ENCODE measurements at places on chromosomes 3 and 15.

DNA sequence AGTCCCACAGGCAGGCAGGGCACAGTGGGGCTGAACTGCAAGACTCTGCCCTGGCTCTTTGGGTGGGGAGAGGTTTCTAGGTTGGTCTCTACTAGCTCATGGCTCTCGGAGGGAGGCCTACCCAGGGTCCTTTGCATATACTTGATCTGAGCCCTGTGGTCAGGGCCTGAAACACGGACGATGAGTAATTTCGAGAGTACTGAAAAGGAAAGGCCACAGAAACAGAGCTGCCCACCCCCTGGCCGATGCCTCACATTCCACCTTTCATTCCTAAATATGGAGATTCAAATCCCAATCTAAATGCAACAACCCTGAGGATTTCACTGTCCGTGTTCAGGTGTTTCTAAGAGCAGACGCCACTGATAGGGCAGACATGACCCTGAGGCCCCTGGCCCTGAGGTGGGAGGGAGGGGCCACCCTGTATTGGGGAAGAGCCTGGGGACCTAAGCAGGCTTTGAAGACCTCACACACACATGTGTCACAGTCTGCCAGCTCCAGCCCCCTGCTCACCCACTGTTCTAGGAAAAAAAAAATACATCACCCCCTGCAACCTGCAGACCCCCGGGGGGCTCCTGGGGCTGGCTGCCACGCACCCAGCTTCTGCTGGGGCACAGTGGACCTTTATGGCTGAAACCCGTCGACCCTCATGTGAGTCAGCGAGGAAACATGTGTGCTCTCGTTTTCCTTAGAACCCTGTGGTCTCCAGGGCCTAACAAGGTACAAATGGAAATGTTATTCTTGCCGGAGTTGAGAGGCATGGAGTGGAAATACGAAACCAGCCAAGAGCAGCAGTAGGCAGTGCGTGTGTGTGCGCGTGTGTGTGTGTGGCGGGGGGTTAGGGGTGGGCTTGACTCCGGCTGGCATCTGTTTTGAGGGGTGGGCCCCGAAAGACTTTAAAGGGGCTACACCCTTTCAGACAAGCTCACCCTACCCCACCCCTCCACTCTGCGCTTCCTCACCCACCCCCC lies 112.7 kb downstream of the CHSY1 start:
- DNase-seq: no peak

DNA sequence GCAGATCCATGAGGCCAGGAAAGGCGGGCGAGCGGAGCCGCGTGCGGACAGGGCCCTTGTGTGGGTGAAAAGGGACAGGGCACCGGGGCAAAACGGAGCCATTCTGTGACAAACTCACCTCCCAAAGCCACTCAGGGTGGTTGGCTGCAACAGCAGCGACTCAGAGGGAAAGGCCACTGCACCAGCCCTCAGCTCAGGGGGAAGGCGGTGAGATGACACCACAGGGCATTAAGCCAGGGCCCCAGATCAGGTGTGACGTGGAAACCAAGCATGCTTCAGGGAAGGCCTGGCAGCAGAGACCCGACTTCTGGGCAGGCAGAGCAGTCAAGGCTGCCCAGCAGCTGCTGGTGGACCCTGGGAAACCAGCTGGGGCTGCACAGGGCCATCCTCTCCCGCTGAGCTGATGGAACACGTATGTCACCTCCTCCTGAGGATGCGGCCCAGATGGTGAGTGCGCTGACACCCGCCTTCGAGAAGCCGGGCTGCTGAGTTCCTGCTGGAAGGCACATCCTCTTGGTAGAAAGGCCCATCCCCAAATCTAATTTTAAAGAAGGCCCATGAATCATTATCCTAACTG lies 82.3 kb downstream of the CHSY1 start:
- no peak for DNase-seq

DNA sequence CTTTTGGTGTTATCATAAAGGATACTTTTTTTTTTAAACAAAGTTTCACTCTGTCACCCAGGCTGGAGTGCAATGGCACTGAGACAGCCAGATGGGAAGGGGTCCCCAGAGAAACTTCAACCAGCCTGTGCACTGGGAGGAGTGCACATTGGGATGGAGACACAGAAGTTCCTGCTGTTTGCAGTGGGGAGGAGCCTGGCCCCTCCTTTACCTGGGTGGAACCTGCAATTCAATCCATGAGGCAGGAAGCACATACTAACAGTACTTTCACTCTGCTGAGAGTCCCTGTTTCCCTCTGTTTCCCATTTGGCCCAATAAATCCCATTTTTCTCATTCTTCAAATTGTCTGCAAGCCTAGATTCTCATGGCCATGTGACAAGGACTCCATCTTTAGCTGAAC lies 42.3 kb upstream of the LHFPL4 start:
- DNase-seq: no peak

- peak; percentile 60 for DNase-seq
These were observed 228.2 kb upstream of the ZPLD1 start for GRCh38 chr3:102206511-102207031.

DNA sequence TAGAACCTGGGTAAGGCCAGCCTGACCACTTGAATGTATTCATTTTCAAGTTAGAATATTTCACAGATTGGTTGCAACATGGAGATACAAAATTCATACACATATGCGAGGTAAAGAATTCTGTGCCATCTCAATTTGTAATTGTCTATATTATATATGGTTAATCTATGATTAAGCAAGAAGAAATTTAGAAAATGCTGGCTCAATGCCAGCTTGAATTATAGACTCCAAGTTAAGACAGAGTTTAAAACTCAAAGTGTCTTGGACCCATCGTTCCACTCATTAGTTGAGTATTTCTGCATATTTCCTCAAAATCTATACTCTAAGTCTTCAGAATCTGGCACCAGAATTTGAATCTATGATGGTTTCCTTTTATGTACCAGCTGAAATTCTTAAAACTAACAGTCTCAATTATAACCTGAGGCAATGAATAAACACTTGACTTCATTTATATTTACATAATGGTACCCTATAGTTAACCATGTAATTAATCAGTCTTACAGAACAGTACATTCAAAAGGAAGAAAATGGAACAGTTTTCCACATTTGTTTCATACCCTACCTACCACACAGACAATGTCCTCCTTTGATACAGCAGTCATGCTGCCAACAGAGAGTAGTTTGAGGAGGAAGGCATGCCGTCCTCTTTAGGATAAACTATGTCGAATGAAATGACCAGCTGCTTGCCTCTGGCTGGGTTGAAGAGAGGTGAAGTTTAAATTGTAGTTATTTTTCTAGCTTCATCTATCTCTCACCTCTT lies 95.7 kb downstream of the CD47 start:
- no peak for DNase-seq

GRCh38 chr3:133404920-133405319 lies 5.1 kb downstream of the BFSP2 start:
- no peak for DNase-seq

DNA sequence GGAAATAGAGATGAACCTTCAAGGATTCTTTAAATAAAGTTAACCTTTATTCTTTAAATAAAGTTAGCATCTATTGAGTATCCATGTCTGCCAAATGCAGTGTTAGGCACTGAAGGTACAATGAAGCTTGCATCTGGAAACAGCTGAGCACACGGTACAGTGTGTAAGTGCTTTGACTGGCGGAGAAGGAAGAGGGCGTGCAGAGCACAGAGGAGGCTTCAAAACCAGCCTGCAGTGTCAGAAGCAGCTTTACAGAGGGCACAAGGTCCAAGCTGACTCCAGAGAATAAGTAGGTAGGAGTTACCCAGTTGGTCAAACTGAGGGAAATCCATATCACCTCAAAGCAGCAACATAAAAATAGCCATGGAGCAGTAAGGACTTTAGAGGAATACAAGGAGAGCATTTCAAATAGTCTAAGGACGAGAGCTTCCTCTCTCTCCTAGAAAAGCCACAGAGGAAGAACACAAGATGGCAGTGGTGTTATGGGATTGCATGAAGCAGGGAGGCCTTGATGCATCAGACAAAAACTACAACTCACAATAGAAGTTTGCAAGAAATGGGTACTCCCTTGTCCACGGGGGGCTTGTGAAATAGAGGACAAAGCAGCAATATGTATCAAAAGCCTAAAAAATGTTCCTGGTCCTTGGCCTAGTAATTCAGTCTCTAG lies 60.3 kb upstream of the PPP2R3A start:
- no peak for DNase-seq

DNA sequence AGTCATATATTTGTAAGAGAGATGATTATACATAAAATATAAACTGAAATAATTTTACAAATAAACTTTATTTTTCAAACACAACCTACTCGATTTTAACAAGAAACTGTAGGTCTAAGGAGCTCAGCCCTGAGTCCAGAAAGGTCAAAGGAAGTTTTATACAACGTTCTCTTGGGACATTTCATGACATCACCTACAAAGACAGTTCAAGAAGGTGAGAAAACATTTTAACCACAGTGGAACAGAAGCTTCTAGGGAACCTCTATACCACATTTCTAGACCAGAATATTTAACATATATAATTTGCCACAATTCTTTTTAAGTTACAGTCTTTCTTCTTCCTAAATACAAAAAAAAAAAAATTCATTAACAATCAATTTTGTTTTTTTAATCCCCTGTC lies 40.1 kb downstream of the CBLB start:
- DNase-seq: no peak

DNA sequence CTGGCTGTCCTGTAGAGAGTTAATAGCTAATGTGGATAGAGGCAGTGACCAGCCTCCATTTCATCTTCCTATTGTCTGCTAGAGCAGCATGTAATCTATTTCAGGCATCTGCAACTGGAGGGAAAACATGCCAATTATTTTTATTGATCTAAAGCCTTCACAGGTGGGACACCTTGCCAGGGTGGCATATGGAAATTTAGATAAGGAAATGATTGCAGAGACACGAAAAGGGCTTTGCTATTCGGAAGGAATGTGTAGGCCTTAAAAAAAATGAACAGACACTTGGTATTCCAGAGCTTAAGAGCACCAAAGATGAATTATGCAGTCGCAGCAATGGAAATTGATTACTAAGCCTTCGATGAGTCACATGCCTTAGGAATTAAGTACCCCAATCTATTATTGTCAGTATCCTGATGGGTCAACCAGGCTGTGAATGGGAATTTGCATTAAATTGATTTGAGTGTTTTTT lies 454.7 kb downstream of the SQOR start:
- no peak for DNase-seq

DNA sequence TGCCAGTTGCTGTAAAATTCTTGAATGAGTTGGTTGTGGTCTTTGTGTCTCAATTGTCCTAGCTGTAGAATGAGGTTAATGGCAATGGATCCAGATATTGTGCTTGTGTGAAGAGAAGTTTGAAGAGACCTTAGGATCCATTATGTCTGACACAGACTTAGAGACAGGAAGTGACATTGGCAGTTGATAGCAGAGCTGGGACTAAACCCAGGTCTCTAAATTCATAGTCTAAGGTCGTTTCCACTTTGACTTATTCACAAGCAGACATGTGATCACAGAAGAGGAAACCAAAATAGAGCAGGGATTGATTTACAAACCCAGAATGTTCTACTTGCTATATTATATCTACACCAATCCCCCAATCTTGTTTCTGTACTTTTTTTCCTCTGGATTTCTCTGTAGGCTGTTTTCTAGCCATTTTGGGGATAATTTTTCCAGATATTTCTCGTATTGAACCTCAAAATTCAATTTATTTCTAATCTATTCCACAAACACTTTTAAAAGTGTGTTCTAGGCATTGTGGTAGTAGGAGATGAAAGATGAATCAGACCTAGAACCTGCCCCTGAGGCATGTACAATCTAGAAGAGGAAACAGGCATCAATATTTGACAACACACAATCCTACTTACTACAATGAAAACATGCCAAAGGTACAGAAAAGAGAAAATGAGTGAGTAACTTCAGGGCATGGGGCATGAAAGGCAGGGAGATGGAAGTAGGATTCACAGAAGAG lies 123.3 kb downstream of the NFKBIZ start:
- DNase-seq: no peak

DNA sequence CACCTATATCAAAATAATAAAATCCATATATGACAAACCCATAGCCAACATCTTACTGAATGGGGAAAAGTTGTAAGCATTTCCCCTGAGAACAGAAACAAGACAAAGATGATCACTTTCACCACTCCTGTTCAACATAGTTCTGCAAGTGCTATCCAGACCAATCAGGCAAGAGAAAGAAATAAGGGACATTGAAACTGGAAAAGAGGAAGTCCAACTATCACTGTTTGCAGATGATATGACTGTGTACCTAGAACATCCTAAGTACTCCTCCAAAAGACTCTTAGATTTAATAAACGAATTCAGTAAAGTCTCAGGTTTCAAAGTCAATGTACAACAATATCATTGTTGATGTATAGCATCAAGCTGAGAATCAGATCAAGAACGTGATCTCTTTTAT lies 35.6 kb upstream of the FGF7 start:
- DNase-seq: no peak

- DNase-seq: no peak
These were observed 517.9 kb downstream of the MECOM start for GRCh38 chr3:169145540-169146178.

GRCh38 chr3:18030371-18030870 lies 288.0 kb upstream of the TBC1D5 start:
- no peak for DNase-seq

DNA sequence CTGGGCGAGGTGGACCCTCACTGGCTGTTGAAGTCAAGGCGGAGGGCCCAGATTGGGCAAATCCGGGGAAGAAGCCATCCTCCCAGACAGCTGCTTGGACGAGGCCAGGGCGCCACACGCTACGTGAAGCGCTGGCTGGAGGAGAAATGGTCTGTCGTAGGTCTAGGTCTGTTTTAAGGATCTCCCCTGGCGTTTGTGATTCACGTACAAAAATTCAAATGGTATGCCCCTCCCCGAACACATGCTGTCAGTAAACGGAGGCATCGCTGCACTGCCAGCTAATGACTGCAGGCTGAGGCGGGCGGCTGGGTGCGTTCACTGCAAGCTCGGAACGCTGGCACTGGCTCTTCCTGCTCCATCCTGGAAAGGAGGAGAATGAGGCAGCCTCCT lies 69.9 kb downstream of the EPHB3 start:
- no peak for DNase-seq

DNA sequence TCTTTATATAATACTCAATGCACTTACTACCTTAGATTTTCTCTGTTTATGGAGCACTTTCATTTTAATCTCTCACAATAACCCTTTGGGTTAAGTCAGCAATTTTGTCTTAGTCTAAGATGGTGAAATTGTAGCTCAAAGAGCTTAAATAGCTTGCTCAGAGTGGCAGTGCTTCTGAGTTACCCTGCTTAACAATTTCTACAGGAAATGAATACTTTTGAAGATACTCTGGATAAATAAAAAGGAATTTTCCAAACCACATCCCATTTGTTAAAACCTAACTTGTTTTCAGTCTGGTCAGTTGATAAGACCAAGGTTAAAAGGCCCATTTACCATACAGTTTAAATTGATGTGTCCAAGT lies 37.2 kb downstream of the HMG20A start:
- no peak for DNase-seq

- DNase-seq: no peak
These were observed 148.8 kb upstream of the TBL1XR1 start for GRCh38 chr3:177345973-177346503.

- no peak for DNase-seq
These were observed 634 bp downstream of the MINDY2 start for GRCh38 chr15:58771621-58772250.

All from ascending aorta (tissue), 2 donors.